GM23248 (cell line): ENCODE measurements at places on chromosomes 6 and 20. TPM values are rescaled to one million over a fixed set of nuclear protein-coding genes. Genes with fewer than 3 reads are reported as not detected.
A peak's percentile ranks its signal among the peaks of the same experiment; 100 is the strongest.

GRCh38 chr6:154301839-154302752 is 54.5 kb downstream of the IPCEF1 start:
- peak; percentile 65 for DNase-seq

DNA sequence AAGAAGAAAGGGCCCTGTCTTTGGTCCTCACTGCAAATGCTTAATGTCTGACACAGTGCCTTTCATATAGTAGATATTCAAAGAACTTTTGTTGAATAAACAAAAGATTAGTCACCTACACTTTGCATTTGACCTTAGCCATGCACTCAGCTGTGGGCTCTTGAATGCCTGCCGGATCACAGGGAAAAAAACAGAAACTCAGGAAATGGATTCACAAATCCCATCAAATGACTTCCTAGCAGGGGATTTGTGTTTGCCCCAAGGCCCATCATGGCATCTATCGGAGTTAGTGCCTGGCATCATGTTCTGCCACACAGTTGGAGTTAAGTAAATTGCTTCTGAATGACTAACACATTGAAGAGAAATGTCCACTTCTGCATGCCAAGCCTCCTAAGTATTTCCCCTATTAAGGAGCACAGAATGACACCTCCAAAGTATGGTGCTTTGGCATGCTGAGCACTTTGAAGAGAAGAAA is 72.3 kb upstream of the DST start:
- peak; percentile 87 for DNase-seq

GRCh38 chr6:4370066-4370465 is 234.7 kb upstream of the ECI2 start:
- peak; percentile 96 for DNase-seq

DNA sequence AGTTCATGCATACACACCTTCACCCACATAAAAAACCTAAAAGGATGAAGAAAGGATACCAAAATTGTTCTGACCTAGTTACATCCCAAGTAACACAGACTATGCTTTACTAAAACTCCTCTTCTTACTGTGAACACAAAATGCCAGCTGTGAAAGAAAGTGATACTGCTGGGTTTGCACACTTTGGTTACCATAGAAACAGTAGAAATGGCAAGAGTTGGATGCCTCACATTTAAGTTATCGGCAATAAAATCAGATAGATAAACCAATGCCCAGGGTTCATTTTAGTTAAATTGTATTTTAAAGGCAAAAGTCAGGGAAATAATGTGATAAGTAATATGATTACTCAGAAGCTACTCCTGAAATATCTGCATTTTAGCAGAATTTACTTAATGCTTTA is 161.9 kb downstream of the CDK19 start:
- no peak for DNase-seq

GRCh38 chr6:131199568-131200272 is 64.5 kb downstream of the AKAP7 start:
- peak; percentile 77 for DNase-seq

DNA sequence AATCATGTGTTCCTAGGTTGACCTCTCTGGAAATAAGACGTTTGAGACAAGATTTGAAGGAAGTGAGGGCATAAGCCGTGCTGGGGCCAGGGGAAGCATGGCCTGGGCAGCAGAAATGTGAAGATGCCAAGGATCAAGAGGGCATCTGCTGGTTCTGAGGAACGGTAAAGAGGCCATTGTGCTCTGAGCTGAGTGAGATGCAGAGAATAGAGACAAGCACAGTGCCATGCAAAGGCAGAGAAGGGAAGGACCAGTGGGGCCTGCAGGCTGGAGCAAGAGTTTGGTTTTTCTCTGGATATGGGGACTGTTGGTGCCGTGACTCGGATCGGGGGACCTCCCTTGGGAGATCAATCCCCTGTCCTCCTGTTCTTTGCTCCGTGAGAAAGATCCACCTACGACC is 50.8 kb downstream of the SMPDL3A start:
- no peak for DNase-seq

DNA sequence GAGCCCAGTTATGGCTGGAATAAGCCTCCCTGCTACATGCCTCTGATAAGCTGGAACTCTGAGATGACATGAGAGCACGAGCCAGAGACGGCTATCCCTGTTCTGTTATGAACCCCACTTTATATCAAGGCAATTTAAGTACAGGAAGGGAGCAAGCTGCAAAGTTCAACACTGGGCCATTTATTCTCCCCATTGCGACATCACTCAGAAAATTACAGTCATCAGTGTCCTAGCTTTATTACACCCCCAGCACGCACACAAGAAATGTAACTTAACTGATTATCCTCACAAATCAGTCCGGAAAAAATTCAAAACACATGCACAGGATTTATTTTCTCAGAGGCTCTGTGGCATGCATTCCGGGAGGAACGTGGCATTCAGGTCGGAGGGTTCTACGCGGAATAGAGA is 125.3 kb upstream of the SLC2A12 start:
- DNase-seq, result peak; percentile 79

DNA sequence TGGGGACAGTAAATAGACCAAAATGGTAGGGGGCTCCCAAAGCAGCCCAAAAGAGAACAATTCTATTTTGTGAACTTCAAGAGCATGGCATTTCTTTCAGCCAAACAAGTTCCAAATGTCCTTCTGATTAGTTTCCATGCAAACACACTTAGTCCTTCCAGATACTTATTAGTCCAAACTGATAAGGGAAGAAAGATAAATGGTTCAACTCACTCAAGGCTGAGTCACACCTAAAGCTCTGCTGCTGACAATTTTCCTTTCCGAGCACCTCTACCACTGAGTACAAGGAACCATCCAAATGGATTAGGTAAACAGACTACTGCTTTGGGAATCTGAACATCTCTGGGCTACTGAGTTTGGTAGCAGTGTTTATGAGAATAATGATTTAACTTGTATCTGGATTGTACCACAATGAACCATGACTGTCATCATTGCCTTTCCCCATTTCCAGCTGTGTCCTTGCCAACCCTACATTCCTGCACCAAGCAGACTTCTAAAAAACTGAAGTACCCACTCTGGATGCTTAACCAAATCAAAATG is 71.2 kb downstream of the TNFRSF21 start:
- DNase-seq, result no peak

DNA sequence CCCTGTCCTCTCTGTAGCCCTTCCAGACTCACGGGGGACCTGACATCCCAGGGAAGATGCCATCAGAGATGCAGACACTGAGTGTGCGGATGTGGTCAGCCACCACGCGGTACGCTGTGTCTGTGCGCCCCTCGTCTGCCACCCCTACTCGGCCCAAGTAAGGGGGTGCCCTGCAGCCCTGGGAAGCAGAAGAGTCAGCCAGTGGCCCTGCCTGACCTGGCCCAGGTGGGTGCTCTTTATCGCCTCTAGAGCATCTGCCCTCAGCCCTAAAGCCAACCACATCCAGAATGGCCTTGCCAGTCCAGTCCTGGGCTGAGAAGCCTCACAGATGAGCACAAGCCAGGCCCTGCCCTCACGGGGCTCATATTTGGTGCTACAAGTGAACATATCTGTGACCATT is 5.9 kb downstream of the AARS2 start:
- no peak for DNase-seq

- peak; percentile 6 for DNase-seq
Observed at GRCh38 chr20:24149175-24149574, 160.6 kb upstream of the GGTLC1 start.

- peak; percentile 43 for DNase-seq
Observed at GRCh38 chr6:40822619-40823018, 216.4 kb downstream of the UNC5CL start.

DNA sequence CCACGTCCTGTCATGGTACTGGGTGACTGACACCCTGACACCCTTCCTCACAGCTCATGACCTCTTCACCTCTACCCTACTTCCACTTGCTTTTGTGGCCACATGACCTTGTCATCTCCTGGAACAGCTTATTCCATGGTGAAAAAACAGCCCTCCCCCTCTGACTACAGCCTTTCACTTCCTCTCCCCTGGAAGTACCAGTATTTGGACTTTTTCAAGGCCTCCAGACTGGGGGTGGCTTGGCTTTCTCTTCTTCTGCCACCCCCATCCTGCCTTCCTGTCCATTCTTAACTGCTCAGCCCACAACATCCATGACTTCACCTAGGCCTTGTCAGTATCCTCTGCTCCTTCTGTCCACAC is 168.4 kb downstream of the CARMIL1 start:
- DNase-seq, result no peak

- peak; percentile 86 for DNase-seq
Observed at GRCh38 chr20:4507288-4507719, 214.4 kb upstream of the PRND start.

- peak; percentile 80 for DNase-seq
Observed at GRCh38 chr6:80133020-80133419, 26.5 kb downstream of the BCKDHB start.

DNA sequence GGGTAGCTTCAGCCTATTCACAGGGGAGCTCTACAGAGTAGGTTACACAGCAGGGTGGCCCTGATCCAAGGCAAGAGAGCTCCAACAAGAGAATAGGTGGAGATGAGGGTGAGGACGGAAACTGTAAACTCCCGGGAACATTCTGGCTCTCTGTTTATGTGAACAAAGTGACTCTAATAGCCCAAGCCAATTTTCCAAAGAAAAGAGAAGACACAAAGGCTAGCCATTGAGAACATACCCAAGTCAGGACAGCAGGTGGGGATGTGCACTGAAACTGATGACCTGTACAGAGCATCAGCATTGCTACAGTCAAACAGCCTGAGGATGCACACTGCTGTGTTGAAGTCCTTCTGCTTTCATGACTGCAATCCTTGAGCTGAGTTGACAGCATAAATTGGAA is 136.0 kb upstream of the TOP1 start:
- DNase-seq, result no peak

GRCh38 chr6:21414065-21414464 is 179.5 kb upstream of the SOX4 start:
- no peak for DNase-seq

DNA sequence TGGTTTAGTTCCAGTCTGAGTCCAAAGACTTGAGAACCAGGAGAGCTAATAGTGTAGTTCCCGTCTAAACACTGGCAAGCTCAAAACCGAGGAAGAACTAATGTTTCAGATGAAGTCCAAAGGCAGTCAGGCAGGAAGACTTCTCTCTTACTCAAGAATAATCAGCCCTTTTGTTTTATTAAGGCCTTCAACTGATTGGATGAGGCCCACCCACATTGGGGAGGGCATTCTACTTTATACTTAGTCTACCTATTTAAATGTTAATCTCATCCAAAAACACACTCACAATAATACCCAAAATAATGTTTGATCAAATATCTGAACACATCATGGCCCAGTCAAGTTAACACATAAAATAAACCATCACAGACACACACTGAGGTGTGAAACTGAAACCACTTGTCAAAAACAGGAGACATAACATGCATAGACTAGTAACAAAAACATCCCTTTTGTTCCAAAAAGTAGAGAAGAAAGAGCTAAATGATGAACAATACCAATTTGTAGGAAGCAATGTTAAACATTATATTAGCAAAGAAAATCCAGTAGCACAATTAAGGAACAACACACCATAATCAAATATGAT is 50.2 kb upstream of the SENP6 start:
- DNase-seq, result no peak

DNA sequence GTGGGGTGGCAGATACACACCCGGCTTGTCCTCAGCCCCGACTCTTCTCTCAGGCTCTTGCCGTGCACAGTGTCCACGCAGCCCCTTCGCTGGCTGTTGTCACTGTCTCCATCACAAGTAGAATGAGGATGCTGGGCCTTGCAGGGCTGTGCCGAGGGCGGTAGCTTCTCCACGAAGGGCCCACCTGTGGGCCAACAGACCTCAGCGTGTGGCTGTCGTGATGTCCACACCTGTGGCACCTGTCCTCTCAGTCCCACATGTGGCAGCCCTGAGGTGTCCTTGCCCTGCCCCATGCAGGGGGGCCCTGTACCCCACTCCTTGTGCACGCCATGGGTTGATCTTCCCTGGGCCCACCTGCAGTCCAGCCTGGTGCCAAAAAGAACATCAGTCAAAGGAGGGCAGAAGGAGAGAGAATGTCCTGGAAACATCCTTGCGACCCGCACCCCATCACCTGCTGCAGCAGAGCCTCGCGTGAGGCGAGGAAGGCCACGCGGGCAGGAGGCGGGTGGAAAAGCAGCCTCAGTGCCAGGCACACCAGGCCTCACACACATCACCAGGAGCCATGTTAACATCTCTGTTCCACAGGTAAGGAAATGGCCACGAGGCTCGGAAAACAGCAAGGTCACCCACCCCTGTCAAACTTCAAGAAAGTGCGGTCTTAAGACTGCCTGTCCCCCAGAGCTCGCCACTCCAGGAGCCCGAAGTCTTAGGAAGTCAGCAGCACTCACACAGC is 22.3 kb upstream of the AFDN start:
- DNase-seq, result no peak

DNA sequence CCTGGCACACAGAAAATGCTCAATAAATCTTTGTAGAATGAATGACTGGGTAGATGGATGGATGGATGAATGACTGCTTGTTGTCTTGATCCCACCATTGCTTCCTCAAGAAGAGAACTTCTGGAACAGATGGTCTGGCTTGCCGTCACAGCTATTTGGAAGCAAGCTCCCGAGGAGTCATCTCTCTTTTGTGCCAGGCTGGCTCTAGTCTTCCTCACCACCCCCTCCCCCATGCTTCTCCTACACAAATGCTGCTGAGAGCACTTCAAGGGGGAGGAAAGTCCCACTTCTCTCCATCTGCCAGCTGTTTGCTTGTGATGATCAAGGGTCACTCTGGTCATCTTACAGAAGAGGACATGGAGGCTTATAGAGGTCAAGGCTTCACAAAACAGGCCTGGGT is 11.6 kb upstream of the KCNG1 start:
- peak; percentile 75 for DNase-seq

- no peak for DNase-seq
Observed at GRCh38 chr6:158634695-158635426, 9.7 kb downstream of the DYNLT1 start.

GRCh38 chr6:5469101-5469846 is 208.0 kb downstream of the FARS2 start:
- no peak for DNase-seq

DNA sequence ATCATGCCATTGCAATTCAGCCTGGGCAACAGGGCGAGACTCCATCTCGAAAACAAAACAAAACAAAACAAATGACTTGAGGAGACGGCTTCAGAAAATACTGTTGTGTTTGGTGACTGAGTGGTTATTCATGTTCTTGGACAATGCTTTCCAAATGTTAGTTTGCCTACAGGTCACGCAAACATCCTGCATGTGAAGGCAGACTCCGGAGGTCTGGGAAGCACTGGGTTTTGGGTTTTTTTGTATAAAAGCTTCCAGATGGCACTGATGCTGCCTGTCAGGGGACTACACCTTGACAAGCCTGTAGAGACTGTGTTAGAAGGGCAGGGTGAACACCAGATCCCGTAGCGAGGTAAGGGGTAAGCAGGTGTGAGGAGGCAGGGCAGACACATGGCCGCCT is 81.7 kb downstream of the THBS2 start:
- peak; percentile 88 for DNase-seq

- DNase-seq, result no peak
Observed at GRCh38 chr6:92341201-92341600, 1078.2 kb downstream of the EPHA7 start.

Gene PEDS1
- polyA plus RNA-seq, result 53.9 and 54.0 TPM in 2 replicates

Gene CCN2
- 1,621 and 1,647 TPM in 2 replicates for polyA plus RNA-seq

Gene TSBP1
- not detected in 2 replicates for polyA plus RNA-seq

Gene HSPA1L
- polyA plus RNA-seq, result 0.85 and 0.91 TPM in 2 replicates

Gene AFG1L
- 3.5 and 4.1 TPM in 2 replicates for polyA plus RNA-seq

Gene FNDC11
- polyA plus RNA-seq, result 0.15 and 0.37 TPM in 2 replicates

Gene OPRM1
- not detected in 2 replicates for polyA plus RNA-seq

Gene RGS17
- polyA plus RNA-seq, result 0.36 and 0.75 TPM in 2 replicates

Gene RAMACL
- polyA plus RNA-seq, result 0.31 and 0.33 TPM in 2 replicates

Gene GNMT
- not detected in 2 replicates for polyA plus RNA-seq

Gene TTLL9
- polyA plus RNA-seq, result not detected in 2 replicates

Gene OR5V1
- not detected in 2 replicates for polyA plus RNA-seq

Gene MUC21
- polyA plus RNA-seq, result not detected in 2 replicates
